Mucosa of gallbladder (tissue), 1 donor: ENCODE measurements at places on chromosomes 4 and X.

- DNase-seq: no peak
These were observed 292.7 kb downstream of the SPOCK3 start for GRCh38 chr4:166941629-166942028.

DNA sequence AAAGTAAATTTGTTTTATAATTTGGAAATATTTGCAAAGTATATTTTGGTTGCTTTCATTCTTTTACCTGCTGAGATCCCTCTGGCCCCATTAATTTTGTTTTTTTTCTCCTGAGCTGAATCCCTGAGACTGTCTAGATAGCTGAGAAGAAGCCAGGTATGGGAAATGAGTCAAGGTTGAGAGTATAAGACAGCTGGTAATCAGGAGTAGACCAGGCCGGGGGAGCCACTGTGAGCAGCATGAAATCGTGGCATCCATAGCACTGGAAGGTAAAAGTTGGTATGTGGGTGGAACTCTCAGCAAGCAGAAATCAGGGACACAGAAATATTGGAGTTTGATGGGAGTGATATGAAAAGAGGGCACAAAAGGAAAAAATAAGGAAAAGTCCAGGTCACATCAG lies 164.5 kb downstream of the FHIP1A start:
- no peak for DNase-seq

GRCh38 chrX:14832151-14832550 lies 40.7 kb downstream of the FANCB start:
- no peak for DNase-seq

GRCh38 chr4:152348670-152349069 lies 187.2 kb downstream of the FBXW7 start:
- no peak for DNase-seq

DNA sequence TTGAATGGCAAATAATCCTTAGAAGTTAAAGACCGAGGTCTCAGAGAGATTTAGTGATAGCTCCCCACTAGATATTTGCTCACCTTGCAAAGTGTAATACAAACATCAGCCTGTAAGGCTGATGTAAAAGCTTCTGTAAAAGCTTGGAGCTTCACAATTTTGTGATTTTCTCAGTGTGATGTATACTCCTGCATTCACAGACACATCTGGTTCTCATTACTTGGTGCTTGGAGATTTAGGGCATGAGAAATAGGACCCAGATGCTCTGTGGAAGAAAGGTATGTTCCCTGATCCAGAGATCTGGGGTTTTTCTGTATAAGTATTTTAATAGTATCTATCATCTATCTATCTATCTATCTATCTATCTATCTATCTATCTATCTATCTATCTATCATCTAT lies 1664.3 kb downstream of the C4orf33 start:
- no peak for DNase-seq

GRCh38 chrX:1598021-1598875 lies 6.8 kb downstream of the AKAP17A start:
- no peak for DNase-seq

DNA sequence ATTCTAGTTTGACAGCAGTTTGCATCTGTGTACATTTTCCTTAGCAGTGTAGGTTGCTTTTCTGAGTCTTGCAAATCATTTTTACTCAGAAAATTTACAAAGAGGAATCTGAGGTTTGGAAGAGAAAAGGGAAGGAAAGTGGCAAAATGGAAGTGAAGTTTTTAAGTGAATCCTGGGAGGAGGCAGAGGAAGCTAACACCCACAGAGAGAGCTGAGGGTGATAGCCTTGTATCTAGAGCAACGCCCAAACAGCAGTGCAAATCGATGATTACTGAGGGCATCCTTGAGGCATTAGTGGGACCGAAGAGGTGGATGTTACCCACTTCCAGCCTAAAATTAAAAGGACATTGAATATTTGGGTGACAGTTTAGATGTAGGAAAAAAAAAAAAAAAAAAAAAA lies 31.8 kb downstream of the KLF3 start:
- DNase-seq: no peak

- peak; percentile 66 for DNase-seq
These were observed 298.3 kb downstream of the TEX13A start for GRCh38 chrX:104922206-104922621.

DNA sequence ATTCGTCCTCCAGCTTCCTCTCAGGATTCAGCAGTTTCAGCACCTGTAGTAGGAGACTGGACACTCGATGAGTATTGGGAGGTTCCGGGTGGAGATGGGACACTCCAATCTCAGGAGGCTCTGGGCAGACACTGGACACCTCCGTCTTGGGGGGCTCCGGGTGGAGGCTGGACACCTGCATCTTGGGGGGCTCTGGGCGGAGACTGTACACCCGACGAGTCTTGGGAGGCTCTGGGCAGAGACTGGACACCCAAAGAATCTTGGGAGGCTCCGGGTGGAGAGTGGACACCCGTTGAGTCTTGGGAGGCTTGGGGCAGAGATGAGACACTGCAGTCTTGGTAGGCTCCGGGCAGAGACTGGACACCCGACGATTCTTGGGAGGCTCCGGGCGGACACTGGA lies 28.7 kb upstream of the LANCL3 start:
- DNase-seq: no peak

DNA sequence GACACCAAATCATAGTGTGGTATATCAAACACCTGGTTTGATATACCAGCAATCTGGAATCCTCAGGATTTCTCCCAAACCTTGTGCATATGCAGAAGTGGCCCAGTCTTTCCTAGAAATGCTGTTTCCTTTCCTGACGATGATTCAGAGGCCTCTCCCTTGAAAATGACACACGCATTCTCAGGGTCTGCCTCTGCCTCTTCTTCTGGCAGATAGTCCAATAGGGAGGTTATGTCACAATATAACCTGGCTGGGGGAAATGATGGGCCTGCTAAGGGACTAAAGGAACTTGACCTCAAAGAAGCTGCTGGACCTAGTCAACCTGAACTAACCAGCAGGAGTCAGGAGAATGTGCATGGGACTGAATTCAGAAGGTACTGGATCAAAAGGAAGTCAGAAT lies 435.2 kb downstream of the IDS start:
- DNase-seq: no peak

DNA sequence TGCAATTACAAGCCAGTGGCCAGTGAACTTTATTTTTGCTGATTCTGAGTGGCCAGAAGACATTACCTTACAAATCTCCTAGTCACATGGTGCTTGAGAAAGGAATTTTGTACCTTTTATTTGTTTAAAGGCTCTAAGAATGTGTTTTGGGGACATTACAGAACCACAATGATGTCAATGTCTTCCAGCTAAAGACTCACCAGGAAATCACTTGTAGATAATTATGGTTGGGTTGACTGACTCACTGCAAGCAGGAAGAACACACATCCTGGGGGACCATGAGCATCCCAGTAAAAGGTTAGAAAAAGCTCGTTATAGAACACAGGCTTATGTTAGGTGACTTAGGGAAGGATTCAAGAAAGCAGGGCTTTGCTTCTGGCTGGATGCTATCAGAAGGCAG lies 119.4 kb upstream of the FAM9B start:
- DNase-seq: no peak

- no peak for DNase-seq
These were observed 179.5 kb downstream of the CEP135 start for GRCh38 chr4:56128213-56128612.

DNA sequence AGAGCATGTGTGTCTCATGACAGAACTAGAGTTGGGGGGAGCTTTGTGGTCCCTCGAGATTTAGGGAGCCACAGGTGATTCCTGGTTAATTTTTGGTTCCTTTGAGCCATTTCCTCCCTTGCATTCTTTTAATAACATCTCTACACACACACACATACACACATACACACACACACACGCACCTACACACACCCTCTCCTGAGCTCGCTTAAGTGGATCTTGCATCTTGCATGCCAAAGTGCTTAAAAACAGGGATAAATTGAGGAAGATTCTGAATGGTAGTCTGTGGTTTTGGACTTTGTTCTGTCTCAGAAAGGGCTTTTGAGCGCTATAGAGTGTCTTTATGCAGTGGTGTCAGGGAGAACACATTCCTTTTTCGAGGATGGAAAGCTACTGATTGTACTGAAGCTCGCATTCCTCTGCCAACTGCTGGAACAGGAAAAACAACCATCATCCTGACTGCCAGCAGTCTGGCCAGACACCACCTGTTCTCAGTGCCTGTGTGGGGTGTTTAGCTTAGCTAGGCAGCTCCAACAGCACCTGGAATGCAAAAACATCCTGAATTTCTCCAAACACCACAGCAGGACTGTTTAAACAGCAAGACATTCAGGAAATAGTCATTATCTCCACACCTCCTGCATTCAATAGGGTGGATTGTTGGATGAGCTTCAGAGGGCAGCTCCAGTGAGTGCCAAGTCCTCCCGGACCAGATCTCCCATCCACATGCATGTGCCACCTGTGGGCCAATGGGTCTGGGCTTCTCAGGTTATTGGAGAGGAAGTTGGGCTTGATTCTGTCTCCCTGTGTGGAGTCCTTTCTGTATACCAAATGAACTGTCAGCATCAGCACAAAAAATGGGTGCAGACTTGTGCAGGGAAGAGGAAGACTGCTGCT lies 21.9 kb upstream of the IGFBP7 start:
- DNase-seq: peak; percentile 47

DNA sequence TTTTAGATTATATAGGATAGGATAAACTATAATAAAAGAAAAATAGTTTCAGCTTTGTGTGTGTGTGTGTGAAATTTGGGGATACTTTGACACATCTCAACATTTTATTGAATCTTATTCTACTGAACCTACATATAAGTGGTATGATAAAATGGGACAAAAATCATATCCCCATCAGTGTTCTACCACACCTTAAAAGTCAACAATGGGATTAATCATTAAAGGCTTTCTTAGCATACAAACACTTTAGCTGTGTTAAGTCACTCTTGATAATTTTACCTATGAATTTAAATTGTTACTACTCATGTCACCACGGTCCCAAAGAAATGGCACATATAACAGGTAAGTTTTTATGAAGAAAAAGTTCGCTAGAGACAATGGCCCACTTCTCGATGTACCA lies 37.7 kb upstream of the LRBA start:
- no peak for DNase-seq

DNA sequence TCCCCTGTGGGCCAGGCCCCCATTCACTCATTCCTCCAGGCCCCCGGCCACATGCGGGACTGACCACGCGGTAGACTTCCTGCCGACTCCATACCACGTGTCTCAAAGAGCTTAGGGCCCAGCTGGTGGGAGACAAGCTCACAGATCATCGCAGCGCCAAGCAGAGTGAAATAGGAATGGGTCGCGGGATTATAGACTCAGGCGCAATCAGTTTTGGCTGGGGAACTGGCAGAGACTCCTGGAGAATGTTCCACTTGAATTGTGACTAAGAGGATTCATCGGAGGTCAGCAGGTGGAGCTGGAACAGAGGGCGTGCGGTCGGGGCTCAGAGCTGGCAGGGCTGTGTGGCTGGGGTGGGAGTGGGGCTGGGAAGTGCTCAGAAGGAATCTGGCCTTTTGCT lies 15.6 kb downstream of the ATP2B3 start:
- DNase-seq: no peak

GRCh38 chr4:169295822-169296221 lies 25.1 kb upstream of the SH3RF1 start:
- no peak for DNase-seq

GRCh38 chrX:54074826-54075225 lies 30.6 kb upstream of the PHF8 start:
- no peak for DNase-seq

- no peak for DNase-seq
These were observed 260.6 kb downstream of the TRIML1 start for GRCh38 chr4:188399834-188400233.

- no peak for DNase-seq
These were observed 834.4 kb upstream of the SLIT2 start for GRCh38 chr4:19417256-19417655.

DNA sequence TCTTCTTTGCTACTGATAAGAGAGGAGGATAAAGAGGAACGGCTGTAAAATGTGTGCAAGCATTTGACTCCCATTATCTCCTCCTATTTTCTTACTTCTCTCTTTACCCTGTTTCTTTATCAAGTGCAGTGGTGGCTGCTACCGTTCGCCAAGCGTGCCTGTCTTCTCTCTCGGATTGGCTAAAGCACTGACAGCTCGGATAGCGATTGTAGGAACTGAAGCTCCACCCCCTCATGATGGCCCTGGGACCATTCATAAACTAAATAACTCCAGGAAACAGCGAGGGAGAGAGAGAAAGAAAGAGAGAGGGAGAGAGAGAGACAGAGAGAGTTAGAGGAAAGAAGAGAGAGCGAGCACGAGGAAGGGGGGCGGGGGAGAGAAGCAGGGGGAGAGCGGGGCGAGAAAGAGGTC lies 305 bp upstream of the MAB21L2 start:
- no peak for DNase-seq

DNA sequence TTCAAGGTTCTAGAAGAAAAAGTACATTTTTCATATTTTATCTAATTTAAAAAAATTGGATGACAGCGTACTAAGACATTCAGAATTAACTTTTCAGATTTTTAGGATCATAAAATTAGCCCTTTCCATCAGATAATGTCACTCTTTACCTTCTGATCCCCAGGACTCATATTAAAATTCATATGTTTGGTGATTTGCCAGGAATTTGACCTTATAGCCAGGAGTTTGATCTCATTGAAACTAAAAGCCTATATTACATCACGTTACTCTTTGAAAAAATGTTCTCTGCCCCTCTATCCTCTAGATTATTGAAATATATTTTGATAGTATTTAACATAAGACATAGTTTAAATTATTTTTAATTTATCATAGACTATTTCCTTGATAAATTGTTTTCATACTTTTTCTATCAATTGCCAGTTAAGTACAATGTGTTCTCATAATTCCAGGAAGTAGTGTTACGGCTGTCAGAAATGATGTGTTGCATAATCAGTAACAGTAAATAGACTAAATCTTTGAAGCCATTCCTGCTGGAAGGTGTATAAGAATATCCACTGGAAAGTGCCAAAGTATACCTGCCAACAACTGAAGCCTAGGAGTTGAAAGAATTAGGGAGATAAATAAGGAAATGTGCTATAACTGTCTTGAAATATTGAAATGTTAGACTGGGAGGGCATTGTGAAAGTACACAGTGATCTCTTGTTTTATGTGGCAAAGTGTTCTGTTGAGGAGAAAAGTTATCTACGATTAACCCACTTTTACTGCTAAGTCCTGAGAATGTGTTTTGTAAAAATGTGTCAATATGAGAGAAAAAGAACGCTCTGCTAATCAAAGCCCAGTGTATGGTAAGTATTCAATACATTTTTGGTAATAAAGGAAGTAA lies 32.9 kb upstream of the PDGFC start:
- DNase-seq: no peak
